ENCODE measurements at places on chromosomes 4 and X.

DNA sequence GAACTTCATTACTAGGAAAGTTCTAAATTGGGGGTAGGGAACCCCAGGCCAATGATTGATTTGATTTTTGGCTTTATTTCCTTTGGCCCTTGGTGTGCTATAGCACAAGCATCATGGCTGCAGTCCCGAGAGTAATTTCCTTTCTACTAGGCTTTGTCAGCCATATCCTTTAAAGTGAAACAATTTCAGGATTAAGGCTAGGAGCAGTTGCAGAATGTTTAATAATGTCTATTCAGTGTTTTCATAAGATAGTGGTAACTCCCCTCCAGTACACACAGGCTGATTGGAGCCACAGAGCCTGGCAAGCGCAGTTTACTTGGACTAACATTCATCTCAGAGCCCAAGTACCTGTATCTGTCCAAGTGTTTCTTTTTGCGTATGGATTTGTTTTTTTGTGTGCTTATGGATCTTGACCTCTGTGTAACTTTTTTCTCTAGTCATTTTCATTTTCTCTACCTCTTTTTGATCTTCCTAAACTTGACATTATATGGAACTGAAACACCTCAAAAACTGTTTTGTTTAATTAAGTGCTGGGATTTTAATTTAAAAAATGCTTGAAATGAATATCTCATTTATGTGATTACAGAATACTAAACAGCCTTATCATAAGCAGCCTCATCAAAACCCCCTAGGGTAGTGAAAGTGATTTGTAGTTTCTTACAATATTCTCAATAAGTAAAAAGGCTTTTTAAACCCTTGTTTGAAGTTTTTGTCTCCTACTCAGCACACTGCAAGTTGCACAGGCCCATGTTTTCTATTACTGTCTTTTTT, 7.5 kb downstream of the STIM2 start:
- DNase-seq, result no peak

DNA sequence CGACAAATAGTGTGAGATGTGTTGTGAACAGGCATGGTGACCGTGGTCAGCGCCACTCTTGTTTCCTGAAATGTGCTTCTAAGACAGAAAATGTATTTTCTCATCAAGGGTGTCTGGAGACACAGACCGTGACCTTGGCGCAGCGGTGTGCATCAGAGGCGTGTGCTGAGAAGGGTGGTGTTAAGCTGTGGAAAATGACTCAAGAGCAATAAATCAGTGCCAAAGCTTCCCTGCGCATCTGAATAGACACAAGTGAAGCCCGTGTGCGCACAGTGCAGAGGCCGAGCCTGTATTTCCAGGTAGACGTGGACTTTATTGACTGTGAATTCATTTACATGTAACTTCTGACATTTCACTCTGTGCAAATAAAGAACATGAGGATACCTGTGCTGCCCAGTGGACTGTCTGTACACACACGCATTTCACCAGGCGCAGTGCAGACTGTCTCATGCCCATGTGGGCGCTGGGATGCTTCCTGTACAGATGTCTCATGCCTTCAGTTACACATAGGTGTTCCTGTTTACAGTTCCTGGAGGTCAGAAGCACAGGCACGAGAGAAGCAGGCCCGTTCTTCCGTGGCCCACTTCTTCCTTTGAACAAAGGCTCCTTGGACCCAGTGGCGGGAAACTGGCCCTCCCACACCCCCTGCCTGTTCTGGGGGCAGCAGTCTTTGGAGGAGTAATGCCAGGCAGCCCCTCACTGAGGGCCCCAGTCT, 31.9 kb downstream of the NSG1 start:
- no peak for DNase-seq

DNA sequence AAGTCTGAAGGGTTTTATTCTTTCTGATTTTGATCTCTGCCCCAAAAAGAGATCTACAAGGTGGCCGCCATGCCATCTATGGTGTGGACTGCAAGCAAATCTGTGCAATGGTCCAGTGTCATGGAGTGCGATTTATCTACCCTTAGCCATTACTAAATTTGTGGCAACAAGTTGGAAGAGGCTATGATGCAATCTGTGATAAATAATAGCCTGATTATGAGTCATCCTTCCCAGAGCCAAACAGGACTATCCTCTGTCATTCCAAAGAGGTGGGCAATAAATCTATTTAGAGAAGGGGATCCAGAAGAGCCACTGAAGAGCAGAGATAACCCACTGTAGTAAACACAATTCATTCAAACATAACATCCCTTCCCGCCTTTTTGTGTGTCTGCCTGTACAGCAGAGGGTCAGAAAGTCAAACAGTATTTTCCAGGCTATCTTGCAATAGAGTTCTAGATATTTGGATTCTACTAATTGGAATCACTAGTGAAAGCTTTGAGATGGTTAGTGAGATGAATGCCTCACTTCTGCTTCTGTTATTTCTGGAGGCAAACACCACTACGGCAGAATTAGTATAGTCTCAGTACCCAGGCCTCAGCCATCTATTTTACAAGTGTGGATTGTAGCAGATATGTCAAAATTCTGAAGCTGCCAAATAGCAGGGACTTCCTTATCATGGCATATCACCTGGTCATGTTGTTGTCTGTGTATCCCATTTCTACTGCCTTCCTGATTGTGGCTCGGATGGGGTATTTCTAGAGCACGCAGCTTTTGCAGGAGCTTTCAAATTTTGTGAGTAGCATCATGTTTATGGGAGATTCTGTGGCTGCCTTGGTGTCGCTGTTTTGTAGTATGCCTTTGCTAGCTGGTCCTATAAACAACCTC, 192.0 kb downstream of the SMIM20 start:
- peak; percentile 58 for DNase-seq

GRCh38 chr4:187149229-187149945, 425.7 kb upstream of the FAT1 start:
- DNase-seq, result no peak

DNA sequence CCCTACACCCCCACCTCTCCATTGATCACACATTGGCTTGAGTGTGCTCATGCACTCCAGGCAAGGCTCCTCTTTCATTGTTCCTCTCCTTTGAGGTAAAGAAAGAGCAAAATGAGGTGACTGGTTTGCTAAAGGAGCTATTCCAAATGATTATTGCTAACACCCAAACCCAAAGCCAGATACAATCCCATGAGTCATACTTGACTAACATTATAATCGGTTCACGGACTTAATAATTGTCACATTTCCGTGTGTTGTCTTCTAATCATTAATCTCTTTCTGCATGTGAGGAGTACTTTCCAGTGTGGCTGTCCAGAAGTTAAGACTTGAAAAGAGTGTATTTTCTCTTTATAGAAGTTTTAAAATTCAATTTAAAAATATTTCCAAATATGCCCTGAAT, 174.3 kb upstream of the SFRP2 start:
- DNase-seq, result no peak

DNA sequence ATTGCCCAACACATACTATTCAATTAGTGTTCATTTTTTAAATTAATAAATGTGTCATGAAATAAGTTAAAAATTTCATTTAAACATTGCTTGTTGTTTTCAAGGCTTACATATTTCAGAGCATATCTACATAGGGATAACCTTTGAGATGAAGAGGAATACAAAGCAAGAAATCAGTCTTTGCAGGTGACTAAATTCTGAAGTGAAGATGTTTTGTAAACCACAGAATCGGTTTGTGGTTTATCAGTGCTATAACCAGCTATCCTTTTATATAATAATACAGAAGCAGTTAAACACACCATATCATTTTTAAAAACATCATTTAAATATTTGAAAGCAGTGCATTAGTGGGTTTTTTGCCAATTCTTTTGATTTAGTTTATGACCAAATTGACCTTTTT, 26.9 kb downstream of the FAM241A start:
- DNase-seq, result no peak

- DNase-seq, result no peak
These were observed 770.3 kb downstream of the NLGN4X start for GRCh38 chrX:5458300-5458842.

DNA sequence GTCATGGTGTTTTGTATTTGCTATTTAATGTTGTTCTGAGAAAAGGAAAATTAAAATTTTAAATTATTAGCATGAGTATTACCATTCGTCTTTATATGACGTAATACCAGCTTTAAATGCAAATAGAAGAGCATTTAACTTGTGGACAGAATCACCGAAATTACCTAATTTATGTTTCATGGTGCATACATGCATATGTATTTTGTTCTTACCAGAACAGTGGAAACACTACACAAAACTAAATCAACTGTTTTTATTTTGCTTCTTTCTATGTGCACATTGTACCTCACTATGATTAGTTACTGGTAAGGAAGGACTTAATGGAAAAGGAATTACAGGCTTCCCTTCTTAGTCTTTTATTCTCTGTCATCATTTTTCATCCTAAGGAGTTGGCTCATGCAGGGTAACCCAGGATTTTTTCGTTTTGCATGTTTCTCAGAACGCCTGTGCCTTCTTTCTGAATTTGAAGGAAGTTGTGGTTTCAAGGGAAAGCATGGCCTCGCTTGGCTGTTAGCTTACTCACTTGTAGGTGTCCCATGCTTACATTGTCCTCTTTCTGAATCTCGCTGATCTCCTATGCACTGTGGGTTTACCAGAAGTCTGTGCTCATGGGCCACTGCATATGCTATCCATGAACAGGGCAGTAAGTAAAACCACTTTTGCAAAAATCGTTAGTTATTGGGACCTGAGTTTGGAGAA, 300.0 kb upstream of the PUDP start:
- DNase-seq, result no peak

DNA sequence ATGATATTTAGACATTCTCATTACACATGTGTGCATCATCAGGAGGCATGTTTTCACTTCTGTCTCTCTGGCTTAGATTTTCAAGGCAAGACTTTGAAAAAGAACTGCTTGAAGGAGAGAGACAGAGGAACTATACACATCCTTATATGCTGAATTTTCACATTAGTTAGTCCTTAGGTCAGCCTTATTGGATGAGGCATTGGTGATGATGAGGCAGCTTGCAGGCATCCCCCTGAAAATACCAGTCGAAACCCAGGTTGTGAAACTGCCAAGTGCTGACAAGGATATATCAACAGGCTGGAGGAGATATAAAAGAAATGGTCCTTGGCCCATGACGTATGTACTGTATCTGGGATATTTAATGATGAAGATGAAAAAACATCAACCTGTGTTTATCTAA, 297.2 kb upstream of the AADAT start:
- DNase-seq, result peak; percentile 96

- DNase-seq, result no peak
These were observed 21.2 kb upstream of the IRAK1 start for GRCh38 chrX:154040863-154041262.

GRCh38 chr4:60913671-60914070, 286.5 kb upstream of the ADGRL3 start:
- DNase-seq, result no peak

DNA sequence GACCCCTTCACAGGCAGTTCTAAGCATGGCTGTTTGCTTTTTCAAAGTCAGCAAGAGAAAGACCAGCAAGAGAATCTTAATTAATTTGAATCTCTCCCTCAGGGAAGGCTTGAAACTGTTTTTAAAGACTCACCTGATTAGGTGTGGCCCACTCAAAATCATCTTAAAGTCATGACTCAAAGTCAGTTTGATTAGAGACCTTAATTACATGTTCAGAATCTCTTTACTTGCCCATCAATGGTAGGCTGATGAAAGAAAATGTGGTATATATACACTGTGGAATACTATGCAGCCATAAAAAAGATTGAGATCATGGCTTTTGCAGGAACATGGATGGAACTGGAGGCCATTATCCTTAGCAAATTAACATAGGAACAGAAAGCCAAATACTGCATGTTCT, 247.5 kb upstream of the PRKX start:
- DNase-seq, result no peak

DNA sequence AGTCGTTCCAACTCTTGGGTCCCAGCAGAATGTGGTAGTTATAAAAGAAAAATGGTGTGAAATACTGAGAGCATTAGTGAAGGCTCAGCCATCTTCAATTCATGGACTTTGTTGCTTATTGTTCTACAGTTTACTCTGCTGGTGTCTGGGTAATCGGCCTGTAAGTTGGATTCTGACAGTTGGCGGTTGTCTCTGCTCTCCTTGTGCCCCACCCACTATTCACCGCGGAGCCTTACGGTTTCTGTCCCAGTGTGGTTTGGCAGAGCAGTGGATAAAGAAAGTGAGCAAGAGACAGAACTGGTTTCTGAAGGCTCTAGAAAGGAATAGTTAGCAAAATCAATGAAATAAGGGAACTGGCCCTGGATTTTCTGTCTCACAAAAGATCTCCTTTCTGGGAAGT, 9.1 kb downstream of the LONRF3 start:
- no peak for DNase-seq

DNA sequence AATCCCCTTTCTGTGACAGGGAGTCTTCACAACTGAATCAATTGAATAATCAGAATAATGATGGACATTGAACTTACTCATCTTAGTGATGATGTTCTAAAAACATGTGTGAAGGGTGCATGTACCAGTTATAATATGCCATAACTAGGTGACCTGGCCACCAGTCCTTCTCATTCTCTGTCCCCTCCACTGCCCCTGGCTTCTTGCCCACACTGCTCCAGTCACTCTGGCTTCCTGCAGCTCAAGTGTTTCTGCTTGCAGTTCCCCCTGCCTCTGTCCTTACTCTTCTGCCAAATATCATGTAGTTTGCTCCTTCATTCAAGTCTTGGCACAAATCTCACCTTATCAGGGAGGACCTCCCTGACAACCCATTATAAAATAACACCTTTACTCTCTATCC, 168.1 kb upstream of the SLC7A11 start:
- DNase-seq, result no peak

GRCh38 chr4:137661693-137662092, 129.4 kb upstream of the PCDH18 start:
- DNase-seq, result no peak

DNA sequence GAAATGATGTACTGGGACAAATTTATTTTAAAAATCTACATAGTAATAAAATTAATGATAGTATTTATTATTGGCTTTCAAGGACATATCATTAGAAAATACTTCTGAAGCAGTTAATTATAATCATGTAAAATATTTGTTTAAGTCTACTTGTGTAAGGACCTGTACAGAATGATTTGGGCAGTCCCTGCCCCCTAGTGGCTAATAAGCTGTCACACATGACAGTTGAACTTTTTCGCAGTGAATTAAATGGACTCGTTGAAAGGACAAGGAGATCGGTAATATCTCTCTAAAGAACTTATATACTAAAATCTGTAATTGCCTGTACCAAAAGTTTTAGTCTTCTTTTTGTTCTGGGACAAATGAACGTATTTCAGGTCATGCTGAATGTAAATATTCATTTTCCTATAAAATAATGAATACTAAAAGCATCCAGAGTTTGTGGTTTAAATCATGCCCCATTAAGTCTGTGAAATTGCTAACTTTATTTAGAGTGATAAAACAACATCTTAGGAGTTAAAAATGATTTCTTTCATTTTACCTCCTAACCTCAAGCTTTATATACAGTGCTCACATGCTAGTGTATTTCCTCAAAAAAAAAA, 13.6 kb downstream of the EXOC1 start:
- DNase-seq, result peak; percentile 68

Data from fibroblast of upper back skin (primary cell).